ENCODE measurements at places on chromosomes 3 and 15.

DNA sequence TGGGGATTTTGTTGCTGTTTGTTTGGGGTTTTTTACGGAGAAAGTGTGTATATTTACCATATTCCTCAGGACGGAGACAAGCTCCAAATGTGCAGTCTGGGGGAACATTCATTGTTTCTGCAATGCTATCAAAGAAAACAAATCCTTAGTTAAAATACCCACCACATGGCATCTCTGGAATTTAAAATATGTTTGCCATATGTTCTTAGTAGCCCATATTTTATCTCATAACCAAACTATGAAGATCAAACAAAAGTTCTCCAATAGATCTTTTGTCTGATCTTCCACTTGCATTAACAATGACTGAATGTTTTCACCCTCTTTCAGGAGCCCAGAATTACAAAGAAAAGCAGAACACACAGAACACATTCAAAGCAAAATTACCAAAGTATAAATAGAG lies 35.3 kb downstream of the EFHB start:
- no peak for DNase-seq

DNA sequence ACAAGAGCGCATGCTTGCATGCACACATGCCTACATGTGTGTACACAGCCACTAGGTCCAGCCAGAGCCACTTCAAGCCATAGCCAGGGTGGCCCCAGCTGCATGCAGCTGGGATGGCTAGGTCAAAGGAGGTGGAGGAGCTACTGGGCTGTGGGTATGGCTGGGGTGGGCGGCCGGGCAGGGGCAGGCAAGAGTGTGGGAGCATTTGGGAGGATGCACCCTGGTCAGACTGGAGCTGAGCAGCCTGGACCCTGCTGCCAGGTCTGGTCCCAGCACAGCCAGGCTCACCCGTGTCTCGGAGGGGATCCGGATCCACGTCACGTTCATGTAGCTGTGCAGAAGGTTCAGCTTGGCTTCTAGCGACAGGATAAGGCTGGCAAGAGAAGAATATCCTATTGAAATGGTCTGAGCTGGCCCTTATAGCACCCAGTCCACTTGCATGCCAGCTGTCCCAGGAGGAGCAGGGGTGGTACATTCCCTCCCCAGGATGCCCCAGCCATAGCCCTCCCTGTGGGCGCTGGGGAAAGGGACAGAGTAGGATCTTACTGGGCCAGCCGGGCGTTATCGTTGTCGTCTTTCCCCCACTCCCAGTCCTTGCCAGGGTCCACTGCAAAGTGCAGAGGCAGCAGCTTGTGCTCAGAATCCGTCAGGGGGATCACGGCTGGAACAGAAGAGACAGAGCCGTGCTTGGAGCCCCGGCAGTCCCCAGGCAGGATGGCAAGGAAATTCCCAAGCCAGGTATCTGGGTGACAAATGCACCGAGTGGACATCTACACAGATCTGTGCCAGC lies 160.5 kb downstream of the KLF13 start:
- DNase-seq: no peak

DNA sequence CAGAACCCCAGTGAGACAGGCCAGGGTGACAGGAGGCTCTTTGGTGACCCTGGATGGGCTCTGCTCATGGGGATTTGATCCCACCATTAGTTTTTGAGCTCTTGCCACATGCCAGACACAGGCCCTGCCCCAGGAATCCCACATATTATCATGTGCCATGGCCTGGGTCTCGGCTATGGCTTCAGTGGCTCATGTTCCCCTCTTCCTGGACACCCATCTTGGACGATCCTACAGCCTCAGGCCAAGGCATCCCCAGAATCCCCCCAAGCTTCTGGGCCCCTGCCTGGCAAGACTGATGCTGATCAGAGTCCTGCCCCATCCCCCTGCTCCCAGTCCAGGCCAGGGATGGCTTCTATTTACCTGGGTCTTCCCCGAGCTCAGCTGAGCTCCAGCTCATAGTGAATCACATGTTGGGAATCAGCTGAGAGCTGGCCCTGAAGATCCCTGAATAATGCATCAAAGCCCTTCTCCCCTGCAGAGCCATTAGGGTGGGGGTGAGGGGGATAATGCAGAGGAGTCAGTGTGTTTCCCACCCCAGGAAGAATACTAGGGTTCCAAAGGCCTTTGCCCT lies 50.9 kb upstream of the CHRNB4 start:
- no peak for DNase-seq

GRCh38 chr3:69696367-69696766 lies 42.9 kb upstream of the MITF start:
- no peak for DNase-seq

GRCh38 chr15:58985443-58985842 lies 2.0 kb upstream of the RNF111 start:
- no peak for DNase-seq

- DNase-seq: no peak
Observed at GRCh38 chr15:68556139-68556990, 22.4 kb upstream of the CORO2B start.

- no peak for DNase-seq
Observed at GRCh38 chr3:64354221-64354620, 129.0 kb upstream of the PRICKLE2 start.

All from T-cell (primary cell).